ENCODE measurements at places on chromosomes 1 and 21.
A peak's percentile ranks its signal among the peaks of the same experiment; 100 is the strongest.

- no peak for DNase-seq
Measured at GRCh38 chr1:243550276-243550675, 294.4 kb downstream of the SDCCAG8 start.

GRCh38 chr1:58968360-58968952 lies 184.6 kb upstream of the JUN start:
- no peak for DNase-seq

- peak; percentile 4 for DNase-seq
Measured at GRCh38 chr1:31105646-31106045, 40.1 kb upstream of the PUM1 start.

- DNase-seq: peak; percentile 76
Measured at GRCh38 chr1:150562446-150563339, 13.5 kb downstream of the ADAMTSL4 start.

DNA sequence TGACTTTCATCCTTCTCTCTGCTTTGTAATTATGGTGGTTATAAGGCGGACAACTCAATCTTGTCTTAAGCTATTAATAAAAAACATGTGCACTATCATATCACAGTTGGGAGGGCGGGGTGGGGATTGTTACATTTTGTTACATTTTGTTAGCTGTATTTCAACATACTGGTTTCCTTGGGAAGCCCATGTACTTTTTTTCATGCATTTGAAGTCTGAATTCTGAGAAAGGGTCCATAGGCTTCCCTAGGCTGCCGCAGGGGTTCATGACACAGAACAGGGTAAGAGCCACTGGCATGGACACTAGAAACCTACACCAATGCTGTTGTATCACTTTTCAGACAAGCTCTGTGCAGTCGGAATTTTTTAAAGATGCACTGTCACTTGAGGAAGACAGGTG lies 178.8 kb downstream of the ETS2 start:
- no peak for DNase-seq

DNA sequence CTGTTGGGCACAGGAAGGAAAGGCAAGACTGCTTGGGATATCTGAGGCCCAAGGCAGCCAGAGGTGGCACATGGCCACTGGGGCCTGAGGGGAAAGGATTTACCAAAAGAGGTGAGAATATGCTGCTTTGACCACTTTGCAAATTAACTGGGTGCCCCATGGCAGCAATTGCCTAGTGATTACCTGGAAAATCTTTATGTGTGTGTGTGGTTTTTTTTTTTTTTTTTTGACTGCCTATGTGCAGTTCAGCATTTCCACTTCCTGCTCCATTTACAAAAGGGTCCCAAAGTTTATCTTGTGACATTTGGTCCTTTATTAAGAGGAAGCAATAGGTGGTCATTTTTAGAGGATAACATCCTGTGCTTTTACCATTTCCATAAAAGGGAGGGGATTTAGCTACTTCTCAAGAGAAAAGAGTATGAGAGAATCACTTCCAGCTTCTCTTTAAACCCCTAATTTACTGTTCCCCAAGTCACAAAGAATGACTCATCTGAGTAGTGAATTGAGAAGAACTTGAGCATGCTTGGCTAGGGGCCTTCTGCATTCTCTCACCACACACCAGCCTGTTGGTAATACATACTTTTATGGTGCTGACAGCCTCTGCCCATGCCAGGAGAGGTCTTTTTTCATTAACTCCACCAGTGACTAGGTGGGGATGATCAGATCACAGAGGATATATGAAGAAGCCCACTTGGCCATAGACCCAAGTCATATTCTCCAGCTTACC lies 52.1 kb downstream of the SYDE2 start:
- no peak for DNase-seq

GRCh38 chr1:226420897-226421296 lies 13.0 kb upstream of the PARP1 start:
- no peak for DNase-seq

DNA sequence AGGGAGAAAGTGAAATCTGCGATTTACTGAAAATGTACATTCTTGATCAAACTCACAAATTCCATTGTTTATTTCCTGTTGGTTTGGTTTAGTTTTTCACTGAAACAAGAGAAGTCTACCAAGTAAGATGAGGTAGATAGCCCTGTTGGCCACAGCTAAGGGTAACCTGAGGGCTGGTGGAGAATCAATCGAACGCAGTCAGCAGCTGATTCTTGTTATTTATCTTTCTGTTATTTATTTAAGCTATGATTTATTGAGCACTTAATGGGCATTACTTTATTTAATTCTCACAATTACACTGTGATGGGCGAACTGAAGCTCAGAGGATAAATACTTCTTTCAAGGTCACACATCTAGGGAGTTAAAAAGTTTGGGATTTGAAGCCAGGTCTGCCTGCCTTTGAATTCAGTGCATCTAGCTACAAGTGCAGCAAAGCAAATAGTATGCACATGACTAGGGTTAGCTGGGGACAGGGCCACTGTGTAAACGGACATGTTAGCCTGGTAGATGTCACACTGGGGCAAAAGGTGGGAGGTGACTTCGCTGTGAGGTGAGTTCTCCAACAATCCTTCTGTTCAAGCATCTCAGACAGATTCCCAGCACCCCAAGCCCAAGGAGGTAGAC lies 106.5 kb upstream of the GADD45A start:
- DNase-seq: no peak

- DNase-seq: no peak
Measured at GRCh38 chr21:14911351-14911750, 153.4 kb downstream of the NRIP1 start.

DNA sequence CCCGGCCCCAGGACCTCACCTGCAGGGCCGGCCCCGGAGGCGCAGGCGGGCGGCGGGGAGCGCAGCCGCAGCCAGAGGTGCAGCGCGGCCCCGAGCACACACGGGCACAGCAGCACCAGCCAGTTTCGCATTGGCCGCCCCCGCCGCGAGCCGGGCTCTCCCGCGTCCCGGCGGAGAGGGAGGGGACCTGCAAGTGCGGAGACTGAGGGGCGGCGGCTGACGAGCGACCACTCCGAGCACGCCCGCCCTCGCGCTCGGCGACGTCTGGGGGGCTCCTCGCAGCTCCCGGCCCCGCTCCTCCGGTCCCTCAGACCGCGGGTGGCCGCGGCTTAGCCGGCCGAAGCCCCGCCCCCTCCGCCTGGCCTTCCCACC lies at the start of gene B3GALNT2:
TSS of gene B3GALNT2 (minus strand) at position 331 of the 372 bp plus-strand sequence. CDS start at position 131, 200 bp downstream.
- no peak for DNase-seq

DNA sequence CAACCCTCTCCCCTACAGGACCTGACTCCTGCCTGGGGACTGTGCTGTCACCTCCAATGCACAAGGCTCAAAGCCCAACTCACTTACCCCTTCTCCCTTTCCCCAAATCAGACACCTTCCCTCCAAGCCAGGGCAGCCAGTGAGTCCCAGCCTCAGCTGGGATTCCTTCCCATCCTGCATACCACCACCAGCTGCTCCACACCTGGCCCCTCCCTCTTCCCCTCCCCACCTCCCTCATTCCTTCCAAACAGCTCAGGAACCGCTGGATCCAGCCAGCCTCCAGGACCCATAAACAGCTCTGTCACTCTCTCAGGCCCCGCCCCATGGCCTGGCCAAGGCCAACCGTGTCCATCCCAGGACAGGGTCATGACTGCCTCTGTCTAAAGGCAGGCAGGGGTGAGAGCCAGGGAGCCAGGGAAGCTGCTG lies 41.4 kb downstream of the ACOT7 start:
- DNase-seq: no peak

DNA sequence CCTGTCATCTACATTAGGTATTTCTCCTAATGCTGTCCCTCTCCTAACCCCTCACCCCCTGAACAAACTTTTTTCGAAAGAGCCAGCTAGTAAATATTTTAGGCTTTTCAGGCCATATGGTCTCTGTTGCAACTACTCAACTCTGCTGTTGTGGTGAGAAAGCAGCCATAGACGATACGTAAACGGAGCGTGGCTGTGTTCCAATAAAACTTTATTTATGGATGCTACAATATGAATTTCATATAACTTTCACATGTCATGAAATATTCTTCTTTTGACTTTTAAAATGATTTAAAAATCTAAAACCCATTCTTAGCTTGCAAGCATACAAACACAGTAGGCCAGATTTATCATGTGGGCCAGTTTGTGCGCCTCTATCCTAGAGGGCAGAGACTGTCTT lies 11.2 kb upstream of the RPS6KA1 start:
- DNase-seq: no peak

DNA sequence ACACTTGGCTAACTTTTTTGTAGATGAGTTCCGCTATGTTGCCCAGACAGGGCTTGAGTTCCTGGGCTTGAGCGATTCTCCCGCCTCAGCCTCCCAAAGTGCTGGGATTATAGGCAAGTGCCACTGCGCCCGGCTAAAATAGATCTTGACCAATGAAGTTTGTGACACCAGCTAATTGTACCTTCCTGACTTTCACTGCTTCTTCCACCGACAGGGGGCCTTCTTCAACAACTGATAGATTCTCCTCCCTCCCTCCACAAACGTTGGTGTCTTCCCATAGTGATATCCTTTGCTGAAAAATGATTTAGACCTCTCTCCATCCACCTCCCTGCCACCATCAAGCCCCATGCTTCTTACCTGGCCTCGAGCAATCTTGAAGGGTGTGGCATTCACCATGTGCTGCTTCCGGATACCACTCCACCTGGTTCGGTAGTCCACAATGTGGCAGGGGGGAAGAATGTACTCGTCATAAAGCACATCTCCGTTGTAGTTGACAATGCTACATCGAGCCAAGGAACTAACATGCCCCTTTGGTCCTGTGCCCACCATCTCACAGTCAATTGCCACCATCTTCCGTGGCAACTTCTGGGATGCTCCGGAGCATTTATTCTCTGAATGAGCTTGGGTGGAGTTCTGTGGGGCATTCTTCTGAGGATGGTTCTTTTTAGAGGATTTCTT lies 1.6 kb upstream of the METTL25B start:
- peak; percentile 55 for DNase-seq

GRCh38 chr1:211182746-211183145 lies 48.8 kb upstream of the KCNH1 start:
- DNase-seq: no peak

DNA sequence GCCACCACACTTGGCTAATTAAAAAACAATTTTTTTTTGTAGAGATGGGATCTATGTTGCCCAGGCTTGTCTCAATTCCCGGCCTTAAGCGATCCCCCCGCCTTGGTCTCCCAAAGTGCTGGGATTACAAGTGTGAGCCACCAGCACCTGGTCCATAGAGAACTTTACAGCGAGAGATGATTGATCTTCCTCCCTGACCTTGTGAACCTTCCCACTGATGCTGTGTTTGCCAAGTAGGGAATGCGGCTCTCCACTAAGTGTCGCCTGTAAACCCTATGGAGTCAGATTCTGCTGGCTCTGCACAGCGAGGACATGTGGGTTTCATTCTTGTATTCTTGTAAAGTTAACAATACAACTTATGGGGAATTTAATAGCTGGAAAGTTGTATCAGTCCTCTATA lies 81.3 kb upstream of the LYST start:
- DNase-seq: no peak

GRCh38 chr1:197181982-197182381 lies 35.5 kb upstream of the ASPM start:
- DNase-seq: no peak
